Prostate gland (tissue), 2 donors: ENCODE measurements at places on chromosomes 2 and 18.

- DNase-seq: no peak
Observed at GRCh38 chr2:222982010-222982908, 69.7 kb upstream of the KCNE4 start.

DNA sequence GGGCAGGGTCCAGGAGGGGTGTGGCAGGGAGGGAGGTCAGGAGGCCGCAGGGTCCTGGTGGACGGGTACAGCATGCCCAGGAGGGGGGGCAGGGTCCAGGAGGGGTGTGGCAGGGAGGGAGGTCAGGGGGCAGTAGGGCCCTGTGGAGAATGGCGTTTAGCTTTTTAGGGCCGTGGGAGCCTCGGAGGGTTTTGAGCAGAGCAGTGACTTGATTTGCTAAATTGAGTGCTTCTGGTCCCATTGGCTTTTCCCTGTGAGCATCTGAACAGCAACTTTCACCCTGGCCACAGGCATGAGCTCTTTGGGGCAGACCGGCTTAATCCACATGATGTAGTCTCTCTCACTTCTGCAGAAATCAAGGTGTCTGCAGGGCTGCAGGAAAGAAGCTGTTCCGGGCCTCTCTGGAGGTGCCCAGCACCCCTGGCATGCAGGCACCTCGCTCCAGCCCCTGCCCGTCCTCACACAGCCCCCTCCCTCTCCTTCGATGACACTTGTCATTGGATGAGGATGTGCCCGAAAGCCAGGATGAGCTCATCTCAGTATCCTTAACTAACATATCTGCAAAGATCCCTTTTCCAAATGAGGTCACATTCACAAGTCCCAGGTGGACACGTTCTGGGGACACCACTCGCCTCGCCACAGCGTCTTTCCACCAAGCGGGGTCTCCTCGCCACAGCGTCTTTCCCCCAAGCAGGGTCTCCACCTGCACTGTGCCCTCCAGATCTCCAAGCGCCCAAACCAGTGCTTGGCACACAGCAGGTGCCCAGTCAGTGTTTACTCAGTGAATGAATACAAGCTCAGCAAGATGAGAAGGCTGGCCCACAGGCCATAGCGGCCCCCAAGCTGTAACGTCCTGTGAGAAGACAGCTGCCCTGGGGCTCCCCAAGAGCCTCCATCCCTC, 94.0 kb downstream of the NDUFA10 start:
- no peak for DNase-seq

GRCh38 chr2:241540771-241541561, 17.6 kb upstream of the BOK start:
- peak; percentile 59 for DNase-seq

DNA sequence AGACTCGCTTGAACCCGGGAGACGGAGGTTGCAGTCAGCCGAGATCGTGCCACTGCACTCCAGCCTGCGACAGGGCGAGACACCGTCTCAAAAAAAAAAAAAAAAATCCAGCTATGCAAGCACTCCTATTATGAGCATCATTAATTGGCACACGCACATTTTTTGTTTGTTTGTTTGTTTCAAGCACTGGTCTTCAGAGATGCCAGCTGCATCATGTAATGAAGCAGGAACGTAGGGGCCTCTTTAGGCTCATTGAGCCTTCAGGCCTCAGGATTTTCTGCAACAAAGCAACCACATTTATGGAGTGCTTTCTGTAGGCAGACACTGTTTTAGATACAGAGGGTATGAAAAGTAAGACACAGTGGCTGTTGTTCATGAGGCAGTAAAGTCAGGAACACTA, 585.8 kb downstream of the CNTNAP5 start:
- no peak for DNase-seq

GRCh38 chr18:51527826-51528225, 330.3 kb upstream of the MEX3C start:
- no peak for DNase-seq

DNA sequence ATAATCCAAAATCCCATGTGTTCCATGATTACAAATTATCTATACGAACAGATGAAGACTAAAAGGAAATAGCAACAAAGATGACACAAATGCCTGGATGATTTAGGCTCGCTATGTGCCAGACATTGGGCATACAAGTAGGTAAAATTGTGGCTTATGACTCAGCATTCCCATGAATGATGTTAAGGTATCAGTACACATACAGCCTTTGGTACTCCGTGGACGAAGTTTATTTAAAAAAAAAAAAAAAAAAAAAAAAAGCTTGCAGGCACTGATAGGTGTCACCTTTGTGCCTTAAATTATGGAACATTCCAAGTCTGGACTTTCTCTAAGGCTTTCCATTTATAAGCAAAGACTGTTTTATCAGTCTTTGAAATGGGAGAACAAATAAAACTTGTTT, 2.7 kb downstream of the CHAC2 start:
- DNase-seq: no peak

GRCh38 chr2:206275312-206276055, 1.0 kb downstream of the ZDBF2 start:
- DNase-seq: no peak

GRCh38 chr2:24861500-24861899, 58.5 kb downstream of the ADCY3 start:
- no peak for DNase-seq

DNA sequence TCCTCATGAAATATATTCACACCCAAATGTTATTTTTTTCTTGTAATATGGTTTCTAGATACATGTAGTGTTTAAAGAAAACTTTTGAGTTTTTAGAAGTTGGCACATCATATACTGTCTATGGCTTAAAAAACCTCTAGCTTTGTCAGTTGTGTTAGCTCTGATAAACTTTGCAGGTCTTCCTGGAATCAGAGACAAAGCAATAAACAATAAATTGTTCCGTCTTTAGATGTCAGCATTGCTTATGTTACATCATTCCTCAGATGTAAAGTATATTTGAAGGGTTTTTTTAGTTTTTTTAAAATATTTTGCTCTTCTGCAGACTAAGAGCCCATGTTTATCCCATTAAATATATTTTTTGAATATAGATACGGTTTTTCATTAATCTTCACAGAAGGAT, 145.1 kb downstream of the GPD2 start:
- DNase-seq: no peak

DNA sequence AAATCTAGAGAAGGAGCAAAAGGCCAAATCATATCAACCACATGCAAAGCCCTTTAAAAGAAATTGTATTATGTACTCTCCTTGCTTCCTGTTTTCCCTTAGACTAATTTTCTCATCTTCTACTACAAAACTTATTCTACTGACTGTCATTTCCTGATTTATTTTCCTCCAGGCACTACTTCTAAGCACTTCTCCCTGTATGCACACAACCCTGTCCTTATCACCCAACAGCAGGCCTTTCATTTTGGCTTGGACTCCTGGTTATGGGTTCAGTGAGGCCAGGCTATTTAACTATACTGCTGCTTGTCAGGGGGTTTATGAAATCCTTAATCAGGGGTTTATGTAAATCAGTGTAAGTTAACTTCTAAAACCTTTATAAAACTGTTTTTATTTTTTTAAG, 205.1 kb upstream of the FAM98A start:
- no peak for DNase-seq

DNA sequence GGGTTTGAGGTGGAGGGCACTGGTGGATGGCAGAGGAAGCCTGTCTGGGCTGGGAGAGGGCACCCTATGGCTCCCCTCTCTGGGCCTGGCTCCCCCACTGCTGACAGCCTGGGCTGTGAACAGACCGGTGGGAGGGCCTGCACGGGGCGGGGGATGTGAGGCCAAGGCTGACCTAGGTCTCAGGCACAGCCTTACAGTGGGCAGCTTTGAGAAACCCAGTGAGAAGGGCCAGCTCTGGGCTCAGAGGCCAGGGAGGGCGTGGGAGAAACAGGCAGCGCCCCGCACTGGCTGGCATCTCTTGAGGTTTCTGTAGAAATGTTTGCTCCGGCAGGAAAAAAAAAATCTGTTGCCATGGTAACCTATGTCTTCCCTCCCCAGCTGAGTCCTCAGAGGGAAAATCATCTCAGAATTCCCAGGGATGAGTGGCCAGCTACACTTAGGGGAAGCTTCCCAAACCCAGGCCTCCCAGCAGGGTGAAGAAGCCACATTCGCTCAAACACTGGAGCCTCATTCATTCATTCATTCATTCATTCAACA, 71.7 kb upstream of the TAF1B start:
- no peak for DNase-seq
